ENCODE measurements at places on chromosomes 12 and 14. TPM values are rescaled to one million over a fixed set of nuclear protein-coding genes. Genes with fewer than 3 reads are reported as not detected.

C1RL gene
- polyA plus RNA-seq: 26.8 TPM

DNA sequence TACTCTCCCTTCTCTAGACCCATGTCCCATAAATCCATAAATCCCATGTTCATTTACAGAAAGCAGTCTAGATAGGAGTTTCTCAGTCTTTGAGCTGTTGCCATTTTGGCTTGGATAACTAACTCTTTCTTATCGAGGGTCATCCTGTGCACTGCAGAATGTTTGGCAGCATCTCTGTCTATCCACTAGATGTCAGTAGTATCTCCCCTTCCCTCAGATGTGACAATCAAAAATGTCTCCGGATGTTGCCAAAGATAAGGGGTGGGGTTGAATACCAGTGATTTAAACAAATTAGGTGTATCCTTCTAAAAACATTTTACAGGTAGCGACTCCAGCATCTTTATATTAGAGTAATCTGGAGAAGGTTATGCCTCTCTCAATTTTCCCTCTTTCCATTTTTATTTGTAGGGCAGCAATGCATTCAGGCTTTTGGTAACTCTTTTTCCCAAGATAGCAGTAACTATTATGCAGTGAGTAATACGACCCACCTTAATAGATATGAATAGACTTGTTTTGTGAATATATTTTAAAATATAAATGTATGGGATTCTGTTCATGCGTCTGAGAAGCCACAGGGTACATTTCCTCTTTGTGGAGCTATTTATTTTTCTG is 100.7 kb downstream of the LRRK2 start:
- DNase-seq: peak; percentile 2

DNA sequence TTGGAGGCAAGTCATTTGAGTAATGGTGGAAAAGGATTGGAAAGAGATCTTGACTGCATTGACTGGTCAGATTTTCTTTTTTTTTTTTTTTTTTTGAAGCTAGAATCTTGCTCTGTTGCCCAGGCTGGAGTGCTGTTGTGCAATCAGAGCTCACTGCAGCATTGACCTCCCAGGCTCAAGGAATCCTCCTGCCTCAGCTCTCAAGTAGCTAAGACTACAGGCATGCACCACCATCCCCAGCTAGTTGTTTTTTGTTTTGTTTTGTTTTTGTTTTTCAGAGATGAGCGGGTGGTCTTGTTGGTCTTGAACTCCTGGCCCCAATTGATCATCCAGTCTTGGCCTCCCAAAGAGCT is 30.9 kb upstream of the FAM222A start:
- DNase-seq: no peak

GRCh38 chr12:89566615-89567014 is 40.8 kb upstream of the POC1B start:
- peak; percentile 79 for DNase-seq

MEG3 gene
- 58.0 TPM for polyA plus RNA-seq

GRCh38 chr14:67575684-67576083 is 24.4 kb downstream of the PIGH start:
- DNase-seq: no peak

ADAM21 gene
- polyA plus RNA-seq: 0.36 TPM

- no peak for DNase-seq
Measured at GRCh38 chr14:101557811-101558738, 3.2 kb upstream of the DIO3 start.

DNA sequence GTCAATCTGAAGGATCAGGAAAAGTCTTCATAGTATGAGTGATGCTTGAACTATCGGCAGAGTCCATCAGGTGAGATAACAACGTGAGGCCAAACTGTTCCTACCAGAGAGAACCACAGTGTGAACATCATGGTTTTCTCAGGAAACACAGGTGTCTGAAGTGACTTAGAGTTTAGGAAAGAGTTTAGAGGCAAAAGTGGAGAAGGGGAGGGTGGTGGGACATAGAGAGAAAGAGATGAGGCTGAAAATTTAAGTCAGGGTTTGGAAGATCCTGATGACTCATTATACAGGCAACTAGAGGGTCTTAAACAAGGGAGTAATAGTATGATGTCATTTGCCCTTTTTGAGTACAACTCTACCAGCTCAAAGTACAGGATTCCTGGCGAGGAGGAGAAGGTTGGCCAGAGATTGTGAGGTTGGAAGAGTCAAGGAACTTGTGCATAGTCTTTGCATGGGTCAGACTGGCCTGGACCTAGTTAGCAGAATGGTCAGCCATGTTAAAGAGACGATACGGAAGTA is 16.0 kb downstream of the CPNE8 start:
- DNase-seq: no peak

DNA sequence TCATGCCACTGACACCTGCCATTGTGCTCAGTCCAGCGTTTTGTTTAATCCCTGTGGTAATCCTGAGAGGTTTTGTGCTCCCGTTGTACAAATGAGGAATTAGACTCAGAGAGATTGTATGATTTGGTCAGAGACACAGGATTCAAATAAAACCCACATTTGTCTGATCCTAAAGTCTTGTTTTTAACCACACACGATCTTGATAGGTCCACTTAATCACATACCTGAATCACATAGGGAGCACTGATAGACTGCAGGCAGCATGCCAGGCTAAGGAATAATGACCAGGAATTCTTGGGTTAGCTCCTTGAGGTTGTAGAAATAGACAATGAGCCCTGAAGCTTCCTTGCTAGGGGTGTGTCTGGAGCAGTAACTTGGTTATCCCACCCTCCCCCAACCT is 202.6 kb upstream of the RGS6 start:
- no peak for DNase-seq

CD69 gene
- polyA plus RNA-seq: not detected

All from fibroblast of lung (primary cell).